Muscle of back (tissue), 13 donors: ENCODE measurements at places on chromosomes 11 and 22.

DNA sequence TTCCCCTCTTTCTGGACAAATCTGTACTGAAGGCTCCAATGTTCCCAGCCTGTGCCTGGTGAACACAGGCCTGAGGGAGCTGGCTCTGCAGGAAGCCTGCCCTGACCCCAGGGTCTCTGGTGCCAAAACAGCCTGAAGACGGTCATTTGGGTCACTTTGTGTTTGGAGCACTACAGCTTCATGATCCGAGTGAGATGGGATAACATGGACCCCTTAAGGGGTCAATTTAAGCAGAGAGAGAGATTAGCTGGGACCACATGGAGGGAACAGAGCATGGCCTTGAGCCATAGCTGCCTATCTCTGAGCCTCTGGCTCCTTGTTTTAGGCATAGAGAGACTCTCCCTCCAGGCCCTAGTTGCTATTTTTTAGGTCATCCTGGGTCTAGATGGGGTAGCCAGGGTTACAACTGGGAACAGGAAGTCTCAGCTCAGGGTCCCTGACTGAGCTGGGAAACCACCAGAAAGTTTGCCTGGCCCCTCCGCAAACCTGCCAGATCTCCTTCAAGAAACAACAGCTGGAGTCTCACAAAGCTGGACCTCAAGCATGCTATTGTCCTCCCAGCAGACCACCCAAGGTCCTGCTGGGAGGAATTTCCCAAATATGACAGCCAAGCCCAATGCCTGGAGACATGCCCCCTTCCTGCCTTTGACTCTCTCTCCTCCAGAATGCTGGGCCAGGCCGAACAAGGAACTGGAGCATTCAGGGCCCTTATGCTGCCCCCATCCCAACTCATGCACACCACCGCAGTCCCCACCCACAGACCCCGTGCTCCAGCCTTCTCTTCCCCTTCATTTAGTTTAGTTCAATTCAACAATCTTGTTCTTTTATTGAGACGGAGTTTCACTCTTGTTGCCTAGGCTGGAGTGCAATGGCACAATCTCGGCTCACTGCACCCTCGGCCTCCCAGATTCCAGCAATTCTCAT is 4.0 kb downstream of the SLCO2B1 start:
- DNase-seq: no peak

- peak; percentile 46 for DNase-seq
These were observed 999 bp downstream of the TSKU start for GRCh38 chr11:76783896-76784813.

DNA sequence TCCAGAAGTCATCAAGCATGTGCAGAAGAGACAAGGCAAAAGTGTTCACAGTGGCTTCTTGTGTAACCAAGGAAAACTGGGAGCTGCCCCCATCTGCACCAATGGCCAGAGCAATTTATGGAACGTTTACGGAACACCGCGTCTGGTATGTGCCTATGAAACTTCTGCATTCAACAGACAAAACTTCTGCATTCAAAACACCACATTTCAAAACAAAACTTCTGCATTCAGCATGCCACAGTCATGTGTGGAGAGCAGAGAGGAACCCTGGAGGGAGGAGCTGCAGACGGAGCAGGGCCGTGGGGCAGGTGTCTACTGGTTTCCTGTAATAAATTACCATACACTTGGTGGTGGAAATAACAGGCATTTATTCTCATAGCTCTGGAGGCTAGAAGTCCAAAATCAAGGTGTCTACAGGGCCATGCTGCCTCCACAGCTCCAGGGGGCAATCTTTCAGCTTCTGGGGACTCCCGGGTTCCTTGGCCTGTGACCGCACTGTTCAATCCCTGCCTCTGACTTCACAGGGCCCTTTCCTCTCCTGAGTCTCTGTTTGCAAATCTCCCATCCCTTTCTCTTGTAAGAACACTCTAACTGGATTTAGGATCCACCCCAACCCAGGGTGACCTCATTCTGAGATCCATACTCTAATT is 32.2 kb downstream of the RPL3 start:
- no peak for DNase-seq

DNA sequence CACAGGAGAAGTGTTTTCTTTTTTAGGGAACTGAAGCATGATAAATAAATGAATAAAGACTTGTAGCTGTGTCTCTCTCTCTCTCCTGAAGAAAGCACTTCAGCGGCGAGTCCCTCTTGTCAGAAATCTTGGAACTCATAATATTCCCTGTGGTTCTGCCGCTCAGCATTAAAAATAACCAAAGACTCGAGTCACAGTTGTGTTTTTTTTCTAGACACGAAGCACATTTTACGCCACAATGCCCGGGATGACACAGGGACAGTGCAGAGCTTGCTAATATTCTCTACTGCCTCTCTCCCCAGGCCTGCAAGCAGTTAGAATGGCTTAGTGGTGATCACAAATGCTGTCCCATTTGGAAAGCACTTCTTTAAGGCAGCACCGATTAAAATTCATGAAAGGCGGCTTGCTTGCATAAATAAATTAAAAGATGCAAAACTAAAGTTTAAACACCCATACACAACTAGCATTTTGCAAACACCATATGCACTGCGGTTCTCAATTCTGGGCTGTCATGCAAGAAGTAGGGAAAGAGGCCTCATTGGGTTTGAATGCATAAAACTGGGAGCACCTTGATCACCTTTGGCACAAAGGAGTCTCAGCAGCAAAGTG is 597.4 kb downstream of the SOX6 start:
- DNase-seq: no peak

- no peak for DNase-seq
These were observed 18.6 kb upstream of the WNT7B start for GRCh38 chr22:45995405-45996101.

GRCh38 chr11:119696378-119697222 is 32.4 kb downstream of the NECTIN1 start:
- no peak for DNase-seq

GRCh38 chr11:69244266-69244665 is 49.7 kb upstream of the MYEOV start:
- no peak for DNase-seq

GRCh38 chr11:118342503-118343161 is at the start of gene CD3D:
CD3D (minus strand) TSS chr11:118342705; CDS start chr11:118342607, 98 bp downstream.
- no peak for DNase-seq

- no peak for DNase-seq
These were observed 28.1 kb upstream of the ALX4 start for GRCh38 chr11:44338026-44338425.

- no peak for DNase-seq
These were observed 9.7 kb upstream of the MICAL3 start for GRCh38 chr22:18034076-18034475.

- peak; percentile 55 for DNase-seq
These were observed 10.6 kb downstream of the SLC6A5 start for GRCh38 chr11:20609727-20610707.

GRCh38 chr22:47206666-47207218 is 444.3 kb downstream of the TBC1D22A start:
- no peak for DNase-seq

DNA sequence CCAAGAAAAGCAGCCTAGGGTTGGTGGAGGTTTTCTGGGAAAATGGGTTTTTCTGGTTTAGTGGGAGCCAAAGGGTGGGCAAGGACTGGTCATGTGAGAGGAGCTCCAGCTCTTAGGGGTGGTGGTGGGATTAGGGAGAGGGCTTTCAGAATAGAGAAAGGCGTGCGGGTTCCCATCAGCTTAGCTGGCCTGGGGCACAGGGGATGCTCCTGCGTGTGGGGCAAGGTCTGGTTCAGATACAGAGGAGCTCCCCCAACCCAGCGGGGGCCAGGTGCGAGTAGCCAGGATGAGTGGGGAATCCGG is 644 bp downstream of the TMEM134 start:
- DNase-seq: no peak

- no peak for DNase-seq
These were observed 46.3 kb upstream of the MPEG1 start for GRCh38 chr11:59259047-59259446.

DNA sequence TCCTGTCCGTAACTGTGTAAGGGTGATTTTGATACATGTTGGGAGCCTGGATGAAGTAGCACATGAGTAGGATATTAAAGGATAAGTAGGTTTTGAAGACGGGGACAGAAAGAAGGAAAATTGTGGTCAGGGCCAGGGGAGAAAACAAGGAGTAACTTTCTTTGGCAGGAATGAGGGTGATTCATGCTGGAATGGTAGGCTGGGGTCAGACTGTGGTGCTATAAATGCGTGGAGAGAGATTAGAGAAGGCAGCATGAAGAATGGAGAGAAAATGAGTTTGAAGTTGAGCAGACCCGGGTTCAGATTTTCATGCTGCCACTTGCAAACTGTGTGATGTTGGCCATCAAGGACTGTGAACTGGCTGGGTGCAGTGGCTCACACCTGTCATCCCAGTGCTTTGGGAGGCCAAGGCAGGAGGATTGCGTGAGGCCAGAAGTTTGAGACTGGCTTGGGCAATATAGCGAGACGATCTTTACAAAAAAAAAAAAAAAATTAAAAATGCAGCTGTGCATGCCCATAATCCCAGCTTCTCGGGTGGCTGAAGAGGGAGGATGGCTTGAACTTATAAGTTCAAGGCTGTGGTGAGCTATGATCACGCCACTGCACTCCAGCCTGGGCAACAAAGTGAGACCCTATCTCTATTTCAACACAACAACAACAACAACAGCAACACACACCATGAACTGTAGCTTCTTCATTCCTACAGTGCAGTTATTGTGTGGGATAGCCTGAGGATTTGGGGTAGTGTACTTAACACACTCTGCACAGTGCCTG is 22.3 kb downstream of the ZBTB16 start:
- DNase-seq: no peak

- DNase-seq: no peak
These were observed 346.5 kb upstream of the SYN3 start for GRCh38 chr22:33404723-33405122.

DNA sequence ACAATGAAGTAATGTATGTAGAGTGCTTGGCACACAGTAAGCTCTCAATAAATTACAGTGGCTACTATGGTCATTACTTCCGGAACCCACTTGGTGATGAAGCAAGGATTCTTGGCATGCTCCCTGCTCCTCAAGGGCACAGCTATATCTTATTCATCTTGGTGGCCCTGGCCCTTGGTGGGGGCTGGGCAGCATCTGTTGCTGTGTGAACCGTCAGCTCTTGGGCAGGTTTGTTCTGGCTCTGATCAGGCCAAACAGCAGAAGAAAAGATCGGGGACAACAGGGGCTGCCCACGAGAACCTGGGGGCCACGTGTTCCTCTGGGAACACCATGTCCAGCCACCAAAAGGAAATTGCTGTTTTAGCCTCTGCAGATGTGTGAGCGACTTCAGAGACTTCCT is 136.9 kb upstream of the SYT13 start:
- no peak for DNase-seq

- no peak for DNase-seq
These were observed 295.3 kb upstream of the CNTN5 start for GRCh38 chr11:98725471-98725870.

DNA sequence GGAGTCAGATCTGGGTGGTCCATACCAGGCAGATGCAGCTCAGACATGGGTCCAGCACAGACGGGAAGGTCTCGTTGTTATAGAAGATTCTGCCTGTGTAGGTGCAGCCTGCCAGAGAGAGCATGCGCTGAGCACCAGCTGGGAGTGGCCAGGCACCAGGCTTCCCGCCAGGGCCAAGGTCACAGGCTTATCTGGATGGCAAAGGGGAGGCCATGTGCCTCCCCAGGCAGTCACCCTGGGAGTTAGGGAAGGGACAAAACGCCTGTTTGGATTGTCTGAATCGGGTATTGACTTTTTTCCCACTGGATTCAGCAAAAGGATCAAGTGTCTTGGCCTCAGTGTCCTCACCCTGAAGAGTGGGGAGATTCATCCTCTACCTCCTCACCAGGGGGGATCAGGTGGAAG is 26.5 kb downstream of the PGA5 start:
- no peak for DNase-seq

DNA sequence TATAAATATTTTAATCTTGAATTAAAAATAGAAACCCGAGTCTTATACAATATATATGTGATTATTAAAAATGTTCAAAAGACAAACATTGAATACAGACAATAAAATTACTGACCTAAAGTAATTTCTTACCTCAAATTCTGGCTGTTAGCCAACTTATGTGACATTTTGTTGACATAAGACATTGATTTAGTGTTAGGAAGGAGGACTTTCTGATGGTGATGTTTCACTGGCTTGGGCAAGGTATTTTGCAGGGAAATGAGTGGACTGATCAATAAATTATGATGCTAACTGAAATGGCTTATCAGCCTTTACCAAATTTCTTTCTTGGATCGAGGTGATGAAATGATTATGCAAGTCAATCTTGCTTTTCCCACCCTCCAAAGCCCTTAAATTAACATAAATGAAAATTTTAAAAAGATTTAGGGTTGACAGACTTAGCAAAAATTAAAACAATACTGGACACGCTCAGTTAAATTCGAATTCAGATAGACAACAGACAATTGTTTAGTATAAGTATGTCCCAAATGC is 33.2 kb upstream of the FZD4 start:
- DNase-seq: no peak

GRCh38 chr11:57422669-57423068 is 4.3 kb downstream of the SLC43A3 start:
- no peak for DNase-seq

- no peak for DNase-seq
These were observed 49.8 kb downstream of the DKK3 start for GRCh38 chr11:11958403-11959231.

DNA sequence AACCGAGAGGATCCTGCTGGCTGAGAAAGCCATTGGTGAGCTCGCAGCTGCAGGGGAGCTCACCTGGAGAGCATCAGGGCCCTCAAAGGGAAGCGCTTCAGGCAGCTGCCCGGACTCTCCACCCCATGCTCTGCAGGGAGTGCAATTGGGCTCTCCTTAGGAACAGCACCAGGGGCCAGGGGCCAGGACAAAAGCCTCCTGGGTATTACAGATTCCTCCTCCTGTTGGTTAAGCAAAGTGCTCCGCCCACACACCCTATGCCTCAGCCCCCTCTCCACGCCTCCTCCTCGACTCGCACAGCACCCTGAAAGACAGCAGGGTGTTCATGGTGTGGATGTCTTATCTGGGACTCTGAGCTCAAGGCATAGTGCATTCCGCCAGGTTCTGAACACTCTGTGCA is 139.9 kb downstream of the SHANK2 start:
- no peak for DNase-seq

GRCh38 chr11:119147604-119148333 is 1.1 kb upstream of the ABCG4 start:
- no peak for DNase-seq

GRCh38 chr11:24134879-24135589 is 361.8 kb upstream of the LUZP2 start:
- no peak for DNase-seq
